Caki2 (cell line): ENCODE measurements at places on chromosomes 12 and 14.
A peak's percentile ranks its signal among the peaks of the same experiment; 100 is the strongest.

DNA sequence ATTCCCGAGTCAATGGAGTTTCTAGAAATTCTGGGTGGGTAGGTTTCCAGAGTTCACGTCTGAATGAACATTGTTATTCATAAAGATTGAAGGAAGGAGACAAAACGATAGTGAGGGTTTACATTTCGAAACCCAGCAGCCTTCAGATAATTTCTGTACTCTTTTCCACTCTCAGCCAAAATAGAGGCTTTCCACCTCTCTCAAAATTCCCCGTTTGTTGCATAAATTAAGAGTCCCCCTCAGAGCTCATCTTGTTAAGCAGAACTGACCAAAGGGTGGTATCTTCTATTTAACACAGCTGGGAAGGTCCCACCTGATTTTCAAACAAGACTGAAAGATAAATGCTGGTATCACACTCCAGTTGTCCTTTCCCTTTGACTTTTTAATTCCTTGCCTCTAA, 21.5 kb upstream of the YARS2 start:
- DNase-seq, result no peak

- DNase-seq, result peak; percentile 69
Observed at GRCh38 chr12:11581179-11581755, 68.2 kb upstream of the ETV6 start.

DNA sequence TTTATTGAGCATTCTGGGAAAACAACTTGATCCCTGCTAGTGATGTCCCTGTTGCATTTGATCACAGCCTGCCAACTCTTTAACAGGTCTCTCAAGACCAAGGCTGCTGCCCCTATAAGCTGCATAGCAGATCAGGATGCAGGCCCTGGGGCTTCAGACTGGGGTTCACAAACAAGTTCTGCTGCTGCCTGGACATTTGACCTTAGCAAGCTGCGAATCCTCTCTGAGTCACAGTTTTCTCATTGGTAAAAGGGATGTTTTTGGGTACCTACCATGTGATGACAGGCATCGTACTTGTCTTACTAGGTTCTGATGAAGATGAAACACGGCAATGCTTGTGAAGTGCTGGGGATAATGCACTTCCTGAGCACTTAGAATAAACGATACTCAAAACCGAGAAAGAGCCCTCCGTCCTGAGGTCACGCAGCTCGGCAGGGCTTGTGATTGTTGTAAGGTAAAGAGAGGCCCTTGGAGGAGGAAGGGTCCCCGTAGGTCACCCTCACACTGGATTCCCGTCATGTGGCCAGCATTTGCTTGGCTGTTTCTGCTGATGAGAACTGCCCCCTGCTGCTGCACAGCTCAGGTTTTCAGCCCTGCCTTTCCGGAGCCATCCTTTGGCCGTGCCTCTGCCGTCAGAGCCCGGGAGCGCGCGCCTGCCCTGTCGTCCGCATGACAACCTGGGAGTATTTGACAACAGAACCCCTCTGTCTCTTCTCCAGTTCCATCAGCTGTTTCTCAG, 39.1 kb downstream of the TSPAN9 start:
- DNase-seq, result no peak

- DNase-seq, result no peak
Observed at GRCh38 chr14:103820382-103820781, 27.0 kb downstream of the PPP1R13B start.

DNA sequence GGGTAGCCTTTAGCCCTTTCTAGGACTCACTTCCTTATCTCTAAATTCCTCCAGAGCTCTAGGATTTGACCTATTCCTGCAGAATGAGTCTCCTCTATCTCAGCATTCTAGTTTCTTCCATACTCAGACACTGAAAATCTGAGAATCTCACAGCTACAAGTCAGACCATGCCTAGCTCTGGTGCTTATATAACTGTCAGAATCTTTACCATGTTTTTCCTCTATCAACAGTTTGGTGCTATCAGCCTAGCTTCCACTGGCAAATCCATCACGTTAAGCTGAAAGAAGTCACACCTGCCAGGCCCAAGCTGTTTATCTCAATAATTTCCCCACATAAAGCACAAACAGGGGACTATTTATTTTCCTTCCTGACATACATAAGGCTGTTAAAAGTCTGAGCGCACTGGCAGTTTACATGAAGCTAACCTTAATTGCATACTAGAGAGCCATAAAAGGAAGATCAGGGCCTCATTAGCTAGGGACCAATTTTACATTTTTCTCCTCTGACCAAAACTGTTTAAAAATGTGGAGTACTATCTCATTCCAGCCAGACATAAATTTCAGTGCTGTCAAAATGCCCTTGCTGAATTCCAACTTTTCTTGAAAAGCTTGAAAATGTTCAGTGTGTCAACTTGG, 270.5 kb downstream of the C12orf75 start:
- no peak for DNase-seq

DNA sequence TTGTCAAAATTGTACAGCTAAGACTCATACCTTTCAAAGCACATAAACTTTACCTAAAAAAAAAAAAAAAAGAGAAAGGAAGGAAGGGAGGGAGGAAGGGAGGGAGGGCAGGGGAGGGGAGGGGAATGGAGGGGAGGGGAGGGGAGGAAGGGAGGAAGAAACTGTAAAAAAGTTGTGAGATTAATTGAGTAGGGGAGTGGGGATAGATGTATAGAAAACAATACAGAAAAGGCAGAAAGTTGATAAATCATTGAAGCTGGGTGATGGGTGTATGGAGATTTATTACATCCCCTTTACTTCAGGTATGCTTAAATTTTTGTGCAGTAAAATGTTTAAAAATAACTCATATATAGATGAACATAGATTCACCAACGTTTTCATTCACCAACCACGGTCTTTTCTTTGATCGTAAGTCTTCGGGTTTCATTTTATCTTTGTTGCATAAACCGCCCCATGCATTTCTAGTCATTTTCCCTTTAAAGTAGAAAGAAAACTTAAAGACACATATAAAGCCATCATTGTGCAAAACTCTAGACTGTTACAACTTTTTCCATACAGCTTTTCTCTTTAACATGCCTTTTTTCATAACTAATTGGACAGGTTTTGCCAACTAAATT, 191.2 kb upstream of the KRR1 start:
- DNase-seq, result no peak

DNA sequence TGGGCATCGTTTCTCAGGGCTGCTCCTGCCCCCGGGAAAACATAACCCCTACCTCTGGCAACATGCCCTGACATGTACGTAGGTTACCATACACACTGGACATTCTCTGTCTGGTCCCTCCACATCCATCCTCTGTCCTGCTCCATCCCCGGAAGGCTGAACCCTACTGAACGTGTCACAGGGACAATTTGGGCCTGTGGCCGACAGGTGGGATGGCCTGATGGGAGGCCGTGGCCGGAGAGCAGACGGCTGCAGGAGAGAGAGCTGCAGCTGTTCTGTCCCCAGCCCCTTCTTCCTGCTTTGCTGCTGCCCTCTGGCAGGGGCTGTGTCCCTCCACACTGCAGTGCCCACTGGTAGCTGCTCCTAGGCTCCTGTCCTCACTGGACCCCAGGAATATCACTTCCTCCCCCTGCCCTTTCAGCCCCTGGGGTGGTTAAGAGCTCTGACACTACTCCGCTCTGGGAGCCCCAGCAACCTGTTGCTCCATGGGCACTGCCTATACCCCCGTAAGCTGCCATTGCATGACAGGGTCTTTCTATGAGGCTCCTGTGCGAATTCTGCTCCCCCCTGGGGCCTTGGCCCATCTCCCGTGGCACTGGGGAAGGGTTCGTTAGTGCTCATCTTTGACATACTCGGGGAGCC, 125.6 kb downstream of the RBM19 start:
- no peak for DNase-seq

GRCh38 chr12:80946591-80946990, 8.9 kb upstream of the LIN7A start:
- DNase-seq, result no peak

GRCh38 chr12:18953505-18953904, 176.0 kb upstream of the PLEKHA5 start:
- no peak for DNase-seq

DNA sequence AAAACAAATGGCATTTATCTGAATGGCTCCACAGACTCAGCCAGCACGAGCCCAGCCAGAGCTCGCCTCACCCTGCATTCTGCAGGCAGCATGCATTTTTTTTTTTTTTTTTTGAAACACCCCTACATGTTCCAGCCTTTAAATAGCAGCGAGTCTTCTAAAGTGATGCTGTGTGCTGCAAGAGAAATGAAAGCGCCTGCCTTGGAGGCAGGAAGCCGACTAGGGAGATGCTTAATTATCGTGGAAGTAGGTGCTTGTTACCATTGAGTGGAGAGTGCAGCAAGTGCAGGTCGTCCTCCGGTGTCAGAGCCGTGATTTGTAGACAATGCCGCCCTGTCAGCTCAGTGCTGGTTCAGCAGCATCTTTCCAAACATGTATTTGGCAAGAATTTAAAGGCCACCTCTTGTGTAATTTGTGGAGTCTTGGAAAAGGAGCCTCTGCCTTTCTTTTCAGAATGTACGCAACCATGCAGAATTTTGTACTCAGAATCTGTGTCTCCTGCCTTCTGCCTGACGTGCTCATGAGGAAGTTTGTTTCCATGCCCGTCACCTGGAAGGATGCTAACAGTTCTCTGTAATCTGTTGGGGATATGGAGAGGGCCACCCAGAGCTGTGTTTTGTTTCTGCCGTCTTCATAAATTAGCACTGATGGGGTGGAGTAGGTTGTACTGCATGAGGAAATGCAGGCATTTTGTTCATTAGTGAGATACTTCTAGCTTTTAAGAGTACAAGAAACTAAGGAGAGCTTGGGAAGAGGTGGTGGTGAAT, 345.9 kb upstream of the RGS6 start:
- no peak for DNase-seq

GRCh38 chr14:36320897-36321381, 502 bp upstream of the MBIP start:
- DNase-seq, result no peak

GRCh38 chr12:542395-543113, 82.8 kb downstream of the B4GALNT3 start:
- DNase-seq, result no peak

DNA sequence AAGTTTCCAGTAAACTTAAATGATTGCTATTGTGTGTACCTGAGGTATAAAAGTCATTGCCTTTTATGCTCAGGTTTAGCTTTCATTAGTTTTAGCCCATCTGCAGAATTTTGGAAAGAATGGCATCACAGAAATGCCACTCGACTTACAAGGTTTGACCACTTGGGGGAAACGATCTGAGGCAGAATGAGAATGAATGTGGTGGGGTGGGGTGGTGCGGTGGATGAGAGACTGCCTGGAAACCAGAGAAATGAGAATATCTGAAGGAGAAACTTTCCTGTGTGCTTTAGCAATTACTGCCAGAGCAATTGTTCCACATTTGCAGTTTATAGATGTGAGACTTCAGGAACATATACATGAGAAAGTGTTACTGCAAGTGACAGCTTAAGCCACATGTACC, 225.4 kb upstream of the PDE3A start:
- no peak for DNase-seq

GRCh38 chr12:92546259-92546634, 156.5 kb upstream of the PLEKHG7 start:
- no peak for DNase-seq

GRCh38 chr14:99265571-99265970, 6.4 kb downstream of the BCL11B start:
- DNase-seq, result no peak
